ENCODE measurements at places on chromosomes 11 and 22.

DNA sequence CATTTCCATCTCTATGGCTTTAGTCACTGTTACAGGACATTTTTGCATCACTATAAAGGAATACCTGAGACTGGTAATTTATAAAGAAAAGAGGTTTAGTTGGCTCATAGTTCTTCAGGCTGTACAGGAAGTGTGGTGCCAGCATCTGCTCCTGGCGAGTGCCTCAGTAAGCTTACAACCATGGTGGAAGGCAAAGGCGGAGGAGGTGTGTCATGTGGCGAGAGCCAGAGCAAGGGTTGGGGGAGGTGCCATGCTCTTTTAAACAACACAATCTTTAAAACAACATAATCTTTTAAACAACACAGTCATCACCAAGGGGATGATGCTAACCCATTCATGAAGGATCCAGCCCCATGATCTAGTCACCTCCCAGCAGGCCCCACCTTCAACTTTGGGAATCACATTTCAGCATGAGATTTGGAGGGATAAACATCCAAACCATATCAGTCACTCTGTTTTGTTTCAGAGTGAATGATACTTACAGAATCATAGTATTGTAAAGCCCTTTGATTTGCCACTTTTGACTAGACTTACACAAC, 103.3 kb downstream of the PDE3B start:
- no peak for DNase-seq

- DNase-seq, result no peak
Measured at GRCh38 chr22:47047321-47048122, 285.1 kb downstream of the TBC1D22A start.

DNA sequence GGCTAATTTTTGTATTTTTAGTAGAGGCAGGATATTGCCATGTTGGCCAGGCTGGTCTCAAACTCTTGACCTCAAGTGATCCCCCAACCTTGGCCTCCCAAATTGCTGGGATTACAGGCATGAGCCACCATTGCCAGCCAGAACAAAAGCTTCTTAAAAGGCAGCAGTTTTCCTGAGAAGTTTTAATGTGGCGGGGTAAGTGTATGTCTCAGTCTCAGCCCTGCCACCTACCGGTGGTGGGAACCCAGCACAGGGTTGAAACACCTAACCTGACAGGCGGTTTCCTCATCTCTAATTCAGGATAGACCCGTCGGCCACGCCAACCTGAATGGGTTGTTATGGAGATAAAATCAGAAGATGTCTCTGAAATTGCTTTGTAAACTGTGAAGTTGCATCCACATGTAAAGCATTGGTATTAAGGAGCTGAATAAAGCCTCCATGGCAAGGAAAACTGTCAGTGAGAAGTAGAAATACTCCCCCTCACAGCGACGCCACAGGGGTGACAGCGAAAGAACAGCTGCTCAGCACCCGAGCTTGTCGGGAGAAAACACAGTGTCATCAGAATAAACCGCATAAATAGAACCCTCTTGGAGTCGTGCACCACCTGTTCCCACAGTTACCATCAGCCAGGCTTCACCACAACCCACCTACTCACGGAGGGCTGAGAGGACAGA, 165.9 kb upstream of the NCAM1 start:
- peak; percentile 80 for DNase-seq

DNA sequence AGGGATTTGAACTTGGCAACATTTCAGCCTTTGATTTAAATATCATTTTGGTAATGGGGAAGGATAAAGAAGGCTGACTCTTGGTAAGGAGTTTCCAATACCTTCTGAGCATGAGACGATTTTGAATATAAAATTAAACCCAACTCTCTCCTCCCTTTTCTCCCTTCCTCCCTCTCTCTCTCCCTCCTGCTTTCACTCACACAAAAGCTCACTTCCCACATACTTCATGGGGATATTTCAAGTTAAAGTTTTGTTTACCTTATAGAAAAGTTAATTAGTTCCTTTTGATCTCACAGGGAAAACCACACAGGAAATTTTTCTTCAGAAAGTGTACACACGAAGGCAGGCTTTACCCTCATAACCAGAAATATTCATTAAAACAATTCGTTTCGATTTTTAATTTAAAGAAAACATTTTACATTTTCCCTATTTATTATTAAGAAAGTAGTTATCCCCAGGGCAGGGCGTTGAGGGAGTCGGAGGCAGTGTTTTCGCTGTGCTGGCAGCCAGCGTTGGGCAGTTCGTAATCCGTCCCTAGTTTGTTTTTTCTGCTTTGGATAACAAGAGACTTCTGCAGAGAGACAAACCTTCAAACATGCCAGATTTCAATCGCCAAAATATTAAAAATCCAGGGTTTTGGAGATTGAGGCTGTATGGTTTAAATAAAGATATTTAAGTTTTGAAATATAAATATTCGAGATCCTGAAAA, 25.3 kb upstream of the ALX4 start:
- no peak for DNase-seq

- no peak for DNase-seq
Measured at GRCh38 chr11:17612221-17613188, 65.4 kb downstream of the OTOG start.

DNA sequence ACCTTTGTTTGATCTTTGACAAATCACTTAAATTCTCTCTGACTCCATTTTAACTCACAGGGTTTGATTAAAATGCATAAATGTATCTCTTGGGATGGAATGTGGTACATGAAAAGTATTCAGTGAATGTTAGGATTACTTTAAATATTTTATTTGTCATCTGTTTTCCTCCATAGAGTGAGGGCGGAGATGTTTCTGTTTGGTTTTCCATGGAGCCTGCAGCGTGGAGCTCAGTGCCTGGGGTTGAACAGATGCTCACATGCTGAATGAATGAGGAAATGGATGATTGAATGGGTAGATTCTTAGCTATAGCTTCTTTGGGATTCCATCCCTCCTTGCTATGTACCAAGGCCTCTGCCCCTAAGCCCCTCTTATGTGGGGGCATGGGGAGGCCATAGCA, 10.0 kb downstream of the TSPAN18 start:
- no peak for DNase-seq

DNA sequence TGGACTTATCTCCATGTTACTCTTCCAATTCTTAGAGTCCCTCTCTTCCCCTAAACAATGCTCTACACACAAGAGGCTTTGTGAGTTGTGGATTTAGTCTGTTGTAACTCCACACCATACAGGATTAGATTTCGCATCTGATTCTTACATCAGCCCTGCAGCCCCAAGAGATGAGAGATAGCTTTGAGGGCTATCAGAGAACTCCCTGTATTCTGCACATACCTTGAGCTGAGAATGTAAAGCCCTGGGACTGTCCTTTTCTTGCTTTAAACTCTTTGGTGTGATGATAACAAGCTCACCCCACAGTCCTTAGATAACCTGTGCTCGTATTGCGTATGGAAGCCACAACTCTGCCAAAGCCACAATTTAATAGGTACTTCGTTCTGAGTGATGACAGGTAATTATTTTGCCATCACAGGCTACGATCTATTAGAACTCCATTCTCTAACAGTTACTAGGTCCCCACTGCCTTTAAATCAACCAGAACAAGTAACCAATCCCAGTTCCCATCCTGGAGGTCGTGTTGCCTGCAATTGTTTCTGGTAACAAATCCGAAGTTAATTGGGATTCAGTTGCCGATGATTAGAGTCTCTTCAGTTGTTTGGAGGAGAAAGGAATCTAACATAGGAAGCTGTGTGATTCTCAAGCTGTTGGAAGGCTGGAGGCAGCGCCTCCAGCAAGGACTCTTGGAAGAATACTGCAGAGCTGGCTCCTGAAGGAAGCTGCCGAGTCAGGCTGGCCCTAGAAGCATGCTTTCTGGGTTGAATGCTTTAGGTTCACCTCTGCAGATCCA, 1.3 kb upstream of the PARVG start:
- peak; percentile 57 for DNase-seq

GRCh38 chr11:113138731-113139130, 175.7 kb upstream of the TTC12 start:
- no peak for DNase-seq

DNA sequence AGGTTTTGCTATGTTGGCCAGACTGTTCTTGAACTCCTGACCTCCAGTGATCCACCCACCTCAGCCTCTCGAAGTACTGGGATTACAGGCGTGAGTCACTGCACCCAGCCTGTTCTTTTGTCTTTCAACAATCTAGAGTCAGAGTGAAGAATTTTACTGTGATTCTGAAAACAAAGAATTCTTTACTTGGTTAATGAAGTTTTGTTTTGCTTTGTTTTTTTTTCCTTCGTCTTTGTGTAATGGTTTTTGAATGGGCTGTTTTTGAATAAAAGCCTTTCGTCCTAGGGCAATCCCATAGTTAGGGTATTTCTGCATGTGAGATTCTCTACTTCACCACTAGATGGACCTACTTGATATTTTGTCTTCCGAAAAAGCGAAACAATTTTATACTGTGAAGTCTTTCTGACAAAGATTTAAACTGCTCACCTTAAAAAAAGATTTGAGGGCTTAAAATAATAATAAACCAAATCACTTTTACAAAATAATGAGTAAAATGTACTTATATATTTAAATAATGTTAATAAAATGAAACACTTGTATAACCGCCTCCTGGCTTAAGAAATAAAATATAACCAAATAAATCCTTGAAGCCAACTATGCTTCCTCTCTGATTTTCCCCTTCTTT, 43.4 kb upstream of the SC5D start:
- DNase-seq, result peak; percentile 55

GRCh38 chr11:7655253-7656217, 17.8 kb downstream of the CYB5R2 start:
- no peak for DNase-seq

DNA sequence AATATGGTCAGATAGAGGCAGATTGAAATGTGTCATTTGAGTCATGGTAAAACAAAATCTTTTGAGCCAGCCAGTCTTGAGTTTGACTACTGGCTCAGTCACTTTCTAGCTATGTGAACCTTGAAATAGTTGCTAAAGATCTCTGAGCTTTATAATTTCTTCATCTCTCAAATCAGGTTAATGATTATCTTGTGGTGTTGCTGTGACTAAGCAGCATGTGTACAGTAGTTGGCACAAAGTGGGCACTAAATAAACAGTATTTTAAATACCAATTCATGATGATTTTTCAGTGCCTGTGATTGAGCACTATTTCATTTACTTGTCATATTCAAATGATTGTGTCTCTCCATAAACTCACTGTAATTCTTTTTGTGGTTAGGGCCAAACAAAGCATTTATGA, 70.8 kb downstream of the RAB38 start:
- no peak for DNase-seq

GRCh38 chr22:24681236-24681635, 78.2 kb downstream of the GGT1 start:
- DNase-seq, result no peak

DNA sequence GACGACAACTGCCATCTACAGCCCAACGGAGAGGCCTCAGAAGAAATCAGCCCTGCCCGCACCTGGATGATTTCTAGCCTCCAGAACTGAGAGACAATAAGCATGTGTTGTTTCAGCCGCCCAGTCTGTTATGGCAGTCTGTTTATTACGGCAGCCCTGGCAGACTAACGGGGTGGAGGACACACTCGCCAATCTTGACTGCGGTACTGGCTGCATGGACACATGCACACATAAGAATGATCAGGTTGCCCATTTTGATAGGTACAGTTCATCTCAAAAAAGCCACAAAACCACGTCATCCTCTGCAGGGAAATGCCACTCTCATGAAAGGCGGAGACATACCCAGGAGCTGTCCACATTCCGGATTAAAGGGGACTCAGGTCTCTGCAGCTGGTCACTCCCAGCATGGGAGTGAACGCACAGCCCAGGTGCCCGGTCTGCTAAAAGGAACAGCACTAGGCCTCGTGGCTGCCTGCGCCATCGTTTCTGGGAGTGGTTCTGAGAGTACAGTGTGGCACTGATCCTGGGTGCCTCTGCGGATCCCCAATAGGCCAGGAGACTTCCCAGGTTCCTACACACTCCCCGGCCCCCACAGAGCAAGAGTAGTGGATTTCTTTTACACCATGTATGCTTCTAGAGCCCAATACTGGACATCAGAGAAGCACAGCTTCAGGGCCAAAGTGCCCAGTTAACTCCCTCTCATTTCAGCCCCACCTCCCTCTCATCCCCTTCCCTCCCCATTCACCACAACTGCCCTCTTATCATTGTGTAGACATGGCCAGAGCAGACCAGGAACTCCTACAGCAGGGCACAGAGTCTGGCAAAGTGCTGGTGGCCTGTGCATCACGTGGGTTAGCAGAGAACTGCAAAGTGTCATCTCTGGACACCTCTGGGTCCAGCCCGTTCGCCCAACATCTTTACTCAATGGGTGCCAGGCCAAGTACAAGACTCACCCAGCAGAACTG, 11.7 kb upstream of the COMT start:
- DNase-seq, result no peak

DNA sequence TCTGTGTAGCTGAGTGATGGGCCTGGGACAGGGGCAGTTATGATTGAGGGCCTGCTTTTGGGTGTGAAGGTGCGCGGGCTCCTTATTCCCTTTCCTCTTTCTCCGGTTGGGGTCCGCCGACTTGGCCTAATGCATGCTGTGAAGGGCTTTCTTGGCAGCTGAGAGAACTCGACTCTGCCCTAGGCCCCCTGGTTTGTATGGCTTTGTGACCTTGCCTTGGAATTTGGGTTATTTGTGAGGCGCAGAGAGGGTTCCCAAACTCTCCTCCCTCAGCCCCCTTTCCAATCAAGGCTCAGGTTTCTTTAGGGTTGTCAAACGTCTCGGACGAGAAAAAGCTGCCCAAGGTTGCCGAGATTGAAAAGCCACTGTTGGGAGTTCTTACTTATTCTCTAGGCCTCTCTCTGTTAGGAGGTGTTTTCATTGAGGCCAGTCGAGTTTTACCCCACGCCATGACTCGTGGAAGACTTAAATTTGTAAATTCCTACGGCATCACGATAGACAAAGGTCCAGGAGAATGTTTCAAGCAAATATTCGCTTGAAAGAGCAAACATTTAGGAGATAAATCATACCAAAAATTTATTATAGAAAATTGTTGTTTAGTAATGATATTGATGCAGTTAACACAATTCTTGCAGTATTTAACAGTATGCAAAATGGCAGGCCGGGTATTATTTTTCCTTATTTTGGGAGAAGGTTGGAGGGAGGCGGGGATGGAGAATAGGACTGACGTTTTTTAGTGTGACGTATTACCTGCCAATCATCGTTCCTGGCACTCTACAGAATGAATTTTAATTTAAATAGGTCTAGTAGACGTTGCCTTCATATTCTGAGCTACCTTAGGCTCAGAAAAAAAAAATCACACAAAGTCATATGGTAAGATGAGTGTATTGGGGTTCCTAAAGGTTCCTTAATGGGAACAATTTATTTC, 689 bp downstream of the PDHX start:
- DNase-seq, result no peak

GRCh38 chr11:71245601-71246391, 6.6 kb downstream of the SHANK2 start:
- peak; percentile 88 for DNase-seq

All from ELF-1 (cell line).